ENCODE measurements at places on chromosomes 16 and 17.

DNA sequence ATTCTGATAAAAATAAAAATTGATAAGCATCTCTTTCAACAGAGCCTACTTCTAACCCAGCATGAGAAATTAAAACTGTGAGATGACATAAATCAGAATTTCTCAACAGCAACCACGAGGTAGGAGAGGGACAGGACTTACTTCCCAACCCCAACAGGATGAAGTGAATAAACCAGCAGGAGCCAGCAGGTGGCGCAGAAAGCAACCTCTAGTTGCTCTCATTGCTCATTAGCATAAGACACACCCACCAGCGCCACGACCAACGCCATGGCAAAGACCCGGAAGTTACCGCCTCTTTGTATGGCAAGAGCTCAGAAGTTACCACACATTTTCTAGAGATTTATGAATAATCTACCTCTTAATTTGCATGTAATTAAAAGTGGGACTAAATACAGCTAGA, 189.4 kb upstream of the CDH8 start:
- DNase-seq = peak; percentile 75

DNA sequence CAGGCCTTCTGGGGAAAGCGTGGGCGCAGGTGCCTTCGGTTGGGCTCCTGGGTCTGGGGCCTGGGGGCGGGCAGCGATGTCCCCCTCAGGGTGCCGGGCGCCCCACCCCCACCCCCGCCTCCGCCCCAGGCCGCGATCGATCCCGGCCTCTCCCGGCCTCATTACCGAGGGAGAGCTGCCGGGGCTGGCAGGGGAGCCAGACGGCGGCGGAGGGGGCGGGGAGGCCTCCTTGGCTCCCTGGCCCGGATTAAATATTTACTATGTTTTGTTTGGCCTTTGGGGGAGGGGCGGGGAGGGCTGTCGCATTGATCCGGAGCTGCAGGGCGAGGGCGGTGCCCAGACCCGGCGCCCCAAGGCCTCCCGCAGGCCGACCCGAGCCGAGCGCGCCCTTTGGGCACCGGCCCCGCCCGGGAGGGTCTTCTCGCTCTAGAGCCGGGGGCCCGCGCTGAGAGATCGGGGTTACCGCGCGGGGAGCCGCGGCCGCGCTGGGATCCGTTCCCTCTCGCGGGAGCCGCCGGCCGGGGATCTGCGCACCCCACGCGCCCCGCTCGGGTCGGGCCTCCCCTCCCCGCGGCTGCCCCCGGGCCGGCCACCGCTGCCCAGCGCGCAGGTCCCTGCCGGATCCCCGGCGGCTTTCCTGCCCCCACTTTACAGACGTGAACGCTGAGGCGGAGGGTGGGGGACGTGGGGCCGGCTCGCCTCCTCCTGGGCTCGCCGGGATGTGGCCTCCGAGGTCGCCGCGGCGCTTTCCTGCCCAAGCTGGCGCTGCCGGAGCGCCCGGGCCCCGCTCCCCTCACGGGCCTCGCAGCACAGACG, 27.0 kb downstream of the RTN4RL1 start:
- DNase-seq = peak; percentile 60

GRCh38 chr17:30267625-30268024, 24.1 kb downstream of the BLMH start:
- DNase-seq = no peak

GRCh38 chr17:33504571-33504970, 211.5 kb upstream of the ASIC2 start:
- DNase-seq = no peak

GRCh38 chr16:57920215-57920879, 50.6 kb downstream of the CNGB1 start:
- DNase-seq = no peak

DNA sequence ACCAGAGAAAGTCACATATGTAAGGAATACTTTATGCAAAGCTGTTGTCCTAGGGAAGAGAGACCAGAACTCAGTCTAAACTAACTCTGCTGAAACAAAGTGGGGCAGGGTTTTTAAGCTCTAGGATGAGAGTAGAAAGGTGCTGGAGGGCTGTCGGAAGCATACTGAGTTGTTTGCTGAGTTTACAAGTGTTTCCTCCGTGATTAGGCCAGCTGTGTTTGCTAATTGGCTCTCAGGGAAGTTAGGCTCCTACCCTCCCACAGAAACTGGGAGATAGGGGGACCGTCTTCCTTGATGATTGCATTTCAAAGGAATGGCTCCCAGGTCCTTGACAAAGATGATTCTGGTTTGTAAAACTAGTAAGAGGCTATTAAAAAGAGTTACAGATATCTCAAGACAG, 24.4 kb upstream of the CRYM start:
- no peak for DNase-seq

DNA sequence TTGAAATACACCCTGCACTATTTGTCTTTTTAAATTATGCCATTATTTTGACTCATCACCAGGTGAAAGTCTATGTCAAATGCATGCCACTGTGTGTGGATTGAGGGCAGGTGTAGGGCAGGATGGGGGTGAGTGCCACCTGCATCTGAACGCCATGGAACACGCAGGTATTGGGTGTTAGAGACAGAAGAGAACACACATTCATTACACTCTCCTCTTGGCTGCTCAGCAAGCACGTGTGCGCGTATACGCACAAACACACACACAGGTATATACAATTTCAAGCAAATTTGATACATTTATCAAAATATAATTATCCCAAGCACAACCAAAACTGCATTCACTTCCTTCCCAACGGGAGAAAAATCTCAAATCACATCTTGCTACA, 268.9 kb downstream of the NTN1 start:
- no peak for DNase-seq

- no peak for DNase-seq
Measured at GRCh38 chr16:66229651-66230050, 136.8 kb upstream of the CDH5 start.

DNA sequence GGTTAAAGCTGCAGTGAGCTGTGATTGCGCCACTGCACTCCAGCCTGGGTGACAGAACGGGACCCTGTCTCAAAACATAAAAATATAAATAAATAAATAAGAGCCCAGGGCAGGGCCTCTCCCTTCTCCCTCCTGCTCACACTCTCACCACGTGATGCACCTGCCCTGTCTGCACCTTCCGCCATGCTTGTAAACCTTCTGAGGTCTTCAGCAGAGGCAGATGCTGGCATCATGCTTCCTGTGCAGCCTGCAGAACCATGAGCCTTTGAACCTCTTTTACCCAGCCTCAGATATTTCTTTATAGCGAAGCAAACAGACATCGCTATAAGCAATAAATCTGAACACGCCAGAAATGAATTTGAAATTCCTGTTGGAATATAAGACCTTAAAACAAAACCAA, 48.5 kb downstream of the HNF1B start:
- no peak for DNase-seq

DNA sequence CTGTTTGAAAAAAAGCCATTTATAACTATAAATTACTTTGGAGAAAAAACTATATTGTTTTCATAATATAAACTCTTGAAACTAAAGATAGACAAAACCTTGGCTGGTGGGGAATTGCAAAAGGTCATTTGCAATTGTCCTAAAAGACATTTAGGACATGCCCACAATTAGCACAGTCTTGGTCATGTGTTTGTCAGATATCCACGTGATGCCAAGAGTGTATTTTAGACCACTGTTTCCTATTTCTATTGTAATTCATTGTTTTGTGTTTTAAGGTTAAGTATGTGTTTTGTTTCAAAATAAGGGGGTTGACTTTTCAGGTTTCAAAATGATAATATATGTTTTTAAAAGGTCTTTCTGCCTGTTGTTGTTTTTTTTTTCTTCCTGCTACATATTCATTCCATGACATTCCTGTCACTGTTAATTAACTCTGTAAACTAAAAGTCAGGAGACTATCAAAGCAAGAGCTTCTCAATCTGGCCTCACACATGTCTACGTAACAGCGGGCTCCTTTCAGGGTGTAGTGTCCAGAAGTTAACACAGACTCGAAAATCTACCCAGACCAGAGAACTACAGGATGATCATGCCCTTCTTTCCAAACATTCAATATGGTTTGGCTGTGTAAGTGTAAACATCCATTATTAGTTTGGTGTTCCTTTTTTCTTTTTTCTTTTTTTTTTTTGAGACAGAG, 58.7 kb downstream of the COG7 start:
- DNase-seq = no peak

GRCh38 chr17:65892912-65893377, 299.0 kb downstream of the CEP112 start:
- no peak for DNase-seq

DNA sequence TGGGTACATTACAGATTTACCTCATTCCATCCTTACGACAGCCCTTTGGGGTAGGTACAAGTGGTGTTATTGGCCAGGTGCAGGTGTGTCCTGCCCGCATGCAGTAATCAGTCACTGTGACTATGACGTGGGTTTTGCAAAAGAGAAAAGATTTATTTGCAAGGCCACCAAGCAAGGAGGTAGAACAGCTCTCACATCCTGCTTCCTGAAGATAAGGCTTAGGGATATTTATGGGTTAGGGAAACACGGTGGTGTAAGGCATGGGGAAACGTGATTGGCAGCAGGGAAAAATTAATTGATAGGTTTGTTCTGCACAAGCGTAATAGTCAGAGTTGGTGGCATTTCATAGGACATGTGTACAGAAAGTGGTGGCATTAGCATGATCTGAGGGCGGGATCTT, 214.8 kb downstream of the PARN start:
- DNase-seq = no peak

GRCh38 chr17:82325286-82326180, 8.0 kb downstream of the SECTM1 start:
- no peak for DNase-seq

DNA sequence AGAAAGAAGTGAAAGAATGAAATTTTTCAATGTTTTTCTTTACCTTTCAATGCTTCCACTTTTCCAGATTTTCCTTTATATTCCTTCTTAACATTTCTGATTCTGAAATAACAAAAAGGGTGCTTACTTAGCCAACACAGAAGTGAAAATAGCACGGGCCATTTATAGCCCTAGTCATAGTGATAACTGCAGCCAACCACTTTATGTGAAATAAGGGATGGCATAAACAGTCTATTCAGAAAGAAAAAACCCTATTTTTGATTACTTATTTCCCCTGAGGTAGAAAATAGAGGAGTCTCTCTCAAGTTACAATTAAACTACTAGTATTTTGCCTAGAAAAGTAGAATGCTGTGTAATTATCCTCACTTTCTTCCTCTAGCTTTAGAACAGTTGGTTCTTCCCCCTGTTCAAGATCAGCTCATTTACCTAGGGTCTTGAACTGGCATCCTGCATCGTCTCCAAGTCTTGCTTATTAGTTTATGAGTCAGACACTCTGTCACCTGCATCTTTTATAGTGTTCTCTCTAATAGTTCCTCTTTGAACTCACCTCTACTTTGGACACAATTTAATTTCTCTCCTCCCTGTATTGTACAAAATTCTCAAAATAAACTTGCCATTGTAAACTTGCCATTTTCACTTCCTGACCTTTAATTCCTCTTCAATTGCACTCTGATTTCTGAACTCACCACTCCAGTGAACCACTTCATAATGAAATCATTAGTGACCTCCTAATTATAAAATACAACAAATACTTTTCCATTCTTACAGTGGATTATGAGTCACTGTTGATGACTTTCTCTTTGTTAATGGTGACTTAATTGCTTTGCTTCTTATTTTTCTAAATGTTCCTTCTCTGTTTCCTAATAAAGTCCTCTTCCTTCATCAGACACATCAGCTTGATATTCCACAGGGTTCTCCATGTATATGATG, 23.6 kb downstream of the ABCA6 start:
- DNase-seq = no peak

Measured in PC-3 (cell line).